Stimulated activated CD4-positive, alpha-beta T cell treated with anti-CD3 and anti-CD28 coated beads, Interleukin-1b, Interleukin-23, amount 100 ng/mL, for 4 hours (primary cell): ENCODE measurements at places on chromosomes 13 and 19.
A peak's percentile ranks its signal among the peaks of the same experiment; 100 is the strongest.

DNA sequence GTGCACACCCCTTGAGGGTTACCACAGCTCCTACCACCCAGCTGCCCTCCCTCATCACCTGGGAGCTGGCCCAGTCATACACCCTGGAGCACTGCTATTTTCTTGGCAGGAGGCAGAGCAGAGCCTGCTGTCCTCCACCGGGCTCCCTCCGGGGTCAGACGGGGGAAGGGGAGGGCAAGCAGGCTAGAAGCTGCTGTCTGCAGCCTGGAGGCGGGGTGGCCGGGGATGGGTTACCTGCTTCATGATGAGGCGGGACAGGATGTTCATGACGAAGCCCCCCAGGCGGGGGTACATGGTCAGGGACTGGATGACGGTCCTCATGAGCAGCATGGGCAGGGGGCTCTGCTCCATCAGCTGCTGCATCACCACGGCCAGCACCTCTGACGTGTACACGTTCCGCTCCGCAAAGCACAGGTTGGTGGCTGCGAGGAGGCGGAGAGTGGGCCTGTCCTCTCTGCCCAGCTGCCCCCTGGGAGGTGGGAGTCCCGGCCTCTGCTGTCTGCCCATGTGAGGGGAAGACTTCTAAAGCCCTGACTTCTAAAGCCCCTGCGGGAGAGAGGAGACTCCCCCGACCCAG is 2.7 kb upstream of the RSPH6A start:
- no peak for DNase-seq

GRCh38 chr13:82747958-82748357 is 1134.3 kb downstream of the SLITRK1 start:
- no peak for DNase-seq

GRCh38 chr19:45177817-45178261 is at the start of gene TRAPPC6A:
TSS of gene TRAPPC6A (minus strand) at chr19:45178237. CDS start at chr19:45178218, 19 bp downstream.
- DNase-seq = no peak

DNA sequence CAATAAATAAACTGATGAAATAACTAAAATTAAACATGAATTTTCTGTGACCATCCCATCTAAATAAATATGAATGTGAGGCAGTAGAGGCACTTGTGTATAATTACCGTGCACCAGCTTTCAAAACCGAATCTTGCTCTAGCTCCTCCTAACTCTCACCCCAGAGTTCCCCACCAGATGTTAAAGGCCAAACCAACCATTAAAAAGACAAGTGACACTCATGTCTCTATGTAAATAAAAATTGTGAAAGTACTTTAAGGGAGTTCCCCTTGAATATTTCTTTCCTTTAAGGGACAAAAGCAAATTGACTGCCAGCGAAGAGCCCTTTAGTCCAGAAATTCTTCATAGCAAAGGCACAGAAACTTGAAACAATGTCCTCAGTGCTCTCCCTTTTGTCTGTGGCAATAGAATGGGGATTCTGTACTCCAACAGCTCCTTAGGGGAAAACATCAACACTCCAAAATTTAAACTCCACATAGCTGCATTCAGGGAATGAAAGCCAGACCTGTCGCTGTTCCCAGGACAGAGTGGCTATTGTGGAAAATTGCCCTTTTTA is 101.7 kb upstream of the SOX21 start:
- no peak for DNase-seq

DNA sequence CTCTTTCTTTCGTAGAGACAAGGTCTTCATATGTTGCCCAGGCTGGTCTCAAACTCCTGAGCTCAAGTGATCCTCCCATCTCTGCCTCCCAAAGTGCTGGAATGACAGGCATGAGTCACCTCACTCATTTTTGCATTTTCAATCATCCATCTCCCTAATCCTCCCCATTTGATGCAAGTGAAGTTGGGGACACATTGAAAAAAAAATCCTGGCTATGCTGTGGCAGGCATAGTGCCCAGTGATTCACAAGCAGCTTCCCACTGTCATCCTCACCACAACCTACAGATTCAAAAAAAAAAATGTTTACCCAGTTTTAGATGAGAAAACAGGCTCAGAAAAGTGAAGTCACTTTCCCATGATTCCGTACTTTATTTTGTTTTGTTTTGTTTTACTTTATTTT is 44.7 kb upstream of the USP29 start:
- no peak for DNase-seq

DNA sequence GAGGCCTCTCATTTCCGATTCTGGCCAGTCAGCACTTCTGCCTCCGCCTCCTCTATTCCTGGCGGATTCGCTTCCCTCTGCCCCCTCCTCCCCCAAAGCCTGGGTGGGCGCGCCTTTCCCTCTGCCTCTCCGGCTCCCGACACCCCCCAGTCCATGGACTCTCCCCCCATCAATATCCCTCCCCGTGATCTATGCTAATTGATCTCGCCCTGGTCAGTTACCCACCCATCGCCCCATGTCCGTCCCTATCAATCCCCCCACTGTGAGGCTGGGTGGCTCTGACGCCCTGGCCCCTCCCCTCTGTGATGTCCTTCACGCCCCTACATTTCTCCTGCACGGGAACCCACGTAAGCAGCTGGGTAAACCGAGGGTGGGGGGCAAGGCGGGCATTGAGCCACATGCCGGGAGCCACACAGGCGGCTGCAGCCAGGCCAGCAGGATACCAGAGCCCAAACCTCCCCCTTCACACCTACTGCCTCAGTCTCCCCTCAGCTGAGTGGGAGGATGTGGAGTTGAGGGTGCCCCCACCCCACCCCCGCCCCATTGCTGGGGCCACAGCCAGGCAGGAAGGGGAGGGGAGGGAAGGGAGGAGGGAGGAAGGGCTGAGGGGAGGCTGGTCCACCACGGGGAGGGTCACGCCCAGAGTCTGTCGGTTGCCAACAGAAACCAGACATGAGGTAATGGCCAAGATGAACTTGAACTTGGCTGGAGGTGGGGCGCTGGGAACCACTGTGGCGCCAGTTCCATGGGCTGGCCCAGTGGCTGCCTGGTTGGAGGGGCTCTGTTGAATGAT is 21.0 kb downstream of the SMIM24 start:
- no peak for DNase-seq

DNA sequence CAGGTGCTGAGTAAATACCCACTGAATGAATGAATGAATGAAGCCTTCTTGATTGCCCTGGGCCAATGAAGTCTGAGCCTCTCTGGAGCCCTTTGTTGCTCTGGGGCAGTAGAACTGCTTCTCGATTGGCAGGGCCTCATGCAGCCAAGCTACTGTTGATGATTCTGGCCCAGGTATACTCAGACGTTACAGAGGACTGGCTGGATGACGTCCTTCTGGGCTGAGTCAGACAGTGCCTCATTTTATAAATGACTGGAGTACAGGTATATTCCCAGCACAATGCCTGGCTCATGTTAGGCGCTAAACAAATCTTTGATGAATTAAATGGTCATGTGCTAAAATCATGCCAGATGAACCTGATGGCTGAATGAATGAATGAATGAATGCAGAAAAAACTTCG is 243.8 kb upstream of the MAB21L1 start:
- DNase-seq = no peak

DNA sequence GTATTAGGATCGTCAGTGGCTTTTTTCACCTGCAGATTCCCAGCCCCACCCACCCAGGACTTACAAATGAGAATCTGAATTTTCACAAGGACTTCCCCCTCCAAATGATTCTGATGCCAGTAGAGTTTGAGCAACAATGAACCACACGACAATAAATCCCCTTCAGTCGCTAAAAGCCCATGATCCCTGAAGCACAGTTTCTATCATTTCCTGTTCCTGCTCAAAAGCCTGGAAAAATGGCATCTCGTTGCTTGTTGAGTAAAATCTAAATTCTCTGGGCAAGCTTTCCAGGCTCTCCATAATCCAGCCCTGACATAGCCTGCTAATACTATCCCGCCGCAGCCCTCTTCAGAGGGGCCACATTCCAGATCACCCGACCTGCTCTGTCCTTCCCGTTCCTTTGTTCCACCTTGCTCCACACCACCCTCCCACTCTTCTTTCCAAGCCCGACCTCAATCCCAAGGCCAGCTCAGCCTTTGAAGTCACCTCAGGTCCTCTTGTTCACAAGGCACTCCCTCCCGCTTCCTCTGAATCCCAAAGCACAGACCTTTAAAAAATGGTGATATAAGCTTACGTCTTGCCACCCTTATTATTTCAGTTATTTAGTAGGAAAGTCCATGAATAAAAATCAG is 67.9 kb downstream of the NUFIP1 start:
- DNase-seq = no peak

- no peak for DNase-seq
Observed at GRCh38 chr13:26991508-26992181, 180.0 kb downstream of the USP12 start.

DNA sequence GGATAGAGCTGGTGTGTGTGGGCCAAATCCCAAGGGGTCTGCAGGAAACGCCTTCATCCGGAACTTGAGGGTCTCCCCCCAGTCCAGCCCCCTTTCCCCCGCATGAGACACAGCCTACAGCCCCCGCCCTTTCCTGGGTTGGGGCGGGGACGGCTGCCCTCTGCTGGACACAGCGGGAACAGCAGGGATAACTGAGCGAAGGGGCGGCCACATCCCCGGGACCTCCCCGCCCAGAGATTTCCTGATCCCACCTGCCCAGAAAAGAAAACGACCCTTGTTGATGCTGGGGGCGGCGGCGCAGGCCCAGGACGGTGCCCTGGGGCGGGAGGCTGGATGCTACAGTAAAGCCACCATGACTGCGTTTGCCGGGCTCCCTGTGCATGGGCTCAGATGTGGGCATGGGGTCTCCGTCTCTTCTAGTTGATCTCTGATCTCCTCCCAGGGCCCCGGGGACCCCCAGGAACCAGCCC is 14.2 kb downstream of the ONECUT3 start:
- DNase-seq = peak; percentile 66

DNA sequence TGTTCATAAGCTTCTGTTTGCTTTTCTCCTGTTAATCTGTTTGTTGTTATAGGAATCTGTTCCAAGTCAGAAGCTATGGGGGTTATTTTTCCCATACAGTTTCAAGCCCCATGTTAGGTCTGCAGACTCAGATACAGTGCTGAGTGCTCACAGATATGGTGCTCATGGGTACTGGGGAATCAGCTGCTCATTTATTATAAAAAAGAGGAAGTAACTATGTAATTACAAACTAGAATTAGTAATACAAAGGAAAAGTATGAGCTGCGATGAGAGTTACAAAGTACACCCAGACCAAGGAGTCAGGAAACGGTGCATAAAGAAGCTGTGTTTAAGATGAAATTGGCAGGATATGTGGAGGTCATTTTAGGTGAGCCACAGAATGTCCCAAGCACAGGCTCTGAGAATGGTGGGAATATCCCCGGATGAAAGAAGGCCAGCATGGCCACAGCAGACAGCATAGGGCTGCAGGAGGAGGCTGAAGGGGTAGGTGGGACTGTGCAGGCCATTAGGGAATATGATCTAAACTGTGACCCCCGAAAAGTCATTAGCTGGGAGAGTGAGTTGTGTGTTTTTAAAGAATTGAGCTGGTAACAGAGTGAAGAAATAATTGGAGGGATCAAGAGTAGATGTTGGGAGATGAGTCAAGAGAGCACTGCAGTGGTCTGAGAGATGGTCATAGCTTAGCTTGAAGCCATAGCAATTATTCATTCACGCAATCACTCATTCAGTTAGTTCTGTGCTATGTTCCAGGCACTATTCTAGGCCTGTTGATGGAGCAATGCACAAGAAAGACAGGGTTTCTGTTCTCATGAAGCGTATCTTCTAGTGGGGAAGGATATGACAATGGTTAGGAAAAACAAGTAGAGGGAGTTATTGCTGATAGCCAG is 177.4 kb upstream of the UBL3 start:
- no peak for DNase-seq
